ENCODE measurements at places on chromosomes 7 and 10.

- no peak for DNase-seq
Observed at GRCh38 chr10:104403636-104404035, 50.0 kb downstream of the CFAP58 start.

DNA sequence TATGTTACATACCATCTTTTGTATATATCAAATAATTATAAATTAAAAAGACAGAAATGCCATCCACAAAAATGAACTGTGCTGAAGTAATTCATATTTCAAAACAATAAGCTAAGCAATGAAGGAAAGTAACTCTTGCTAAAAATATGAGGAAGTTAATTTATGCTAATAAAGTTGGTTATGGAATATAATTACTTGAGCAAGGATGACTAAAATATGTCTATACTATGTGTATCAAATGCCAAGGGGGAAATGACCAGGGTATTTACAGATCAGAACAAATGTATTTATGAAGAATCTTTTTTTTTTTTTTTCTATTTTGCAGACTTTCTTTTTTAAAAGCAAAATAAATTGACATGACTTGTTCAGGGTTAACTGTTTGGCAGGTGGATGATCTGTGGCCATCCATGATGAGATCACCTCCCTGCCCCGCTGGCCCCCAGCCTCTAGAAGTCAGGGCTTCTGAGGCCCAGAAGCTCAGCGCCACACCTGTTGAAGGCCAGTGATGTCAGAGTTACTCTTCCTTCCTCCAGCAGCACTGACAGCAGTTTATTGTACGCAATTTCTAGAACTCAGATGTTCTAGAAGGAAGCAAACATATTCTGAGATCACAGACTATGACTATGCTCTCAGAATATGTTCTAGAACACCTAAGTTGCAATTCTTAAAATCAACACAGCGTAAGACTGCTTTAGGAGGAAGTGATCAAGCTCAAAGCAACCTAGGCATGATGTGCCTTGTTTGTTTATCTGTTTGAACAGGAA is 196.1 kb upstream of the KLF14 start:
- DNase-seq: no peak

DNA sequence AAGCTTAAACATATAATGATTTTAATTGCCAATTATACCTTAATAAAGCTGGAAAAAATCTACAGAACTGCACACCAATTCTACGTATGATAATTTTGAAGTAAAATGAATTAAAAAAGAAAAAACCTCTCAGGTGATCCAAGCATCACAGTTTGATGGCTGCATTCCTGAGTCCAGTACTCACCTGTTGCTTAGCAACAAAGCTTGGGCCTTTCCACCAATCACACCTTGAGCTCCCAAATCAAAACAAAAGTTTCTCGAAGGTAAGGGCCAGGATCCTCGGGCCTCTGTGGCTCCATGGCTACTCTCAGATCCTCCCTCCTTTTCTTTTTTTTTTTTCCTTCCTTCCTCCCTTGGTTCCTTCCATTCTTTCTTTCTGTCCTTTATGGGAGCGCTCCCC is 137.2 kb upstream of the PCBD1 start:
- DNase-seq: no peak

DNA sequence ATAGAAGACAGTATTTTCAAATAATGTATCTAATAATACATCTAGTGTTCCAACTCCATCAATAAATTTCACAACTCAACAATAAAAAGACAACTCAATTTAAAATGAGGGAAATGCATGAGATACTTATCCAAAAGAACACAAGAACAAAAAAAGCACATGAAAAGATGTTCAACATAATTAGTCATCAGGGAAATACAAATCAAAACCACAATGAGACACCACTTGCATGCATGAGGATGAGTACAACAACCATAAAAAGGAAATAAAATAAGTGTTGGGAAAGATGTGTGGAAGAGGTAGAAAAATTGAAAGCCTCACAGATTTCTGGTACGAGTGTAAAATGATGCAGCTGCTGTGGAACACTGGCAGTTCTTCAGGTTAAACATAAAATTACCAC is 111.6 kb upstream of the PTPRZ1 start:
- DNase-seq: no peak

DNA sequence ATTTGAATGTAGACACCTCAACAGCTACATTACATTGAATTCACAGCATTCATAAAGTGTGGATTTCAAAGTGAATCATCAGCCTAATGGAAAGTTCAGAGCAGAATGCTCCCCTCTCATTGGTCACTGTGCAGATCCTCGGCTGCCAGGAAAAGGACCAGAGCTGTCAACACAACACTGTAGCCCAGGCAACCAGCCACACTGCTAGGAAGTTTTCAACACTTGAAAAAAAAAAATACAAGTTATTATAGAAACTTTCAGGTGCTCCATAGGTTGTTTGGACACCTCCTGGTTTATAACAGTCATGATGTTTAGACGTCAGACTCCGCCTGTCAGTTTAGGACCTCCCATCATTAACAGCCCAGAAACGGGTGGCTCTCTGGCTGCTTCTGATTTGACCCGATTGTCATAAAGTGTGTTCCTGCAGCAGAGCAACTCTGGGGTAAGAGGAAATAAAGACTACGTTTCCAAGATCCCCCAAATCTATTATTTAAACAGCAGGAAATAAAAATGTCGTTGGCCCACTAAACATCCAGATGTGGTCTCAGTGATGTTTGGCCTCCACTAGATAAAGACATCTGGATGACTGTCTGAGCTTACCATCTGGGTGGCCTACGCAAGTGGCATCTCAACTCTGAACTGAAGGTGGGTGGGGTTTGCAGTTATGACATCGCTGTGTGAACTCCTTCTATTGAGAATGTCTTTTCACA is 117.4 kb downstream of the CABCOCO1 start:
- peak; percentile 84 for DNase-seq

DNA sequence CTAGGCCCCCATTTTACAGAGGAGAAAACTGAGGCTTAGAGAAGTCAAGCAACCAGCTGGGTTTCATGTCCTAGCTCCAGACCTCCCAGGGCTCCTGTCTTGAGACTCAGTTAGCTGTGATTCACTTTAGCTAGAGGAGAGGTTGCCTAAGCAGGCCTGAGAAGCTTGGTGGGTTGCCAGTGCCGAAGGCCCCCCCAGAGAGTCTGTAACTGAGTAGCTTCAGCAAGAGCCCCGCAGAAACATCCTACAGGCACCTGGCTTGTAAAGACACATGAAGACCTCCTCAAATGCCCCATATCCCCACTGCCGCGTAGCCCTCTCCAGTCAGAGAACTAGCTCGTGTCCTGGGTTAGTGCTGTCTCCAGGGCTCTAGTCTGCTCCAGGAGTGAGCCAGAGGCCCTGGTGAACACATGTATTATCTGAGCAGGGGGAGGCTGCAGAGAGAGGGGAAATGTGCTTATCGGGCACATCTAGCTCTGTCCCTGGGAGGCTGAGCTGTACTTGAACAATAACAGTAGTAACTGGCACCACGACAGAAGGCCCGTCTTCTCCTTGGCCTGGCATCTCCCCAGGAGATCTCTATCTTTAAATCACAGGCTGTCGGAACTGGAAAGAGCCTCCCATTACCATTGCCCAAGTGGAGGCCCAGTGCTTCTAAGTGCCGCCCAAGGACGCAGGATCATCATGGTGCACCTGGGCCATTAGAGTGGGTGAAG is 28.9 kb downstream of the UNC5B start:
- DNase-seq: peak; percentile 86

GRCh38 chr7:85896531-85896930 is 709.7 kb upstream of the SEMA3D start:
- no peak for DNase-seq

DNA sequence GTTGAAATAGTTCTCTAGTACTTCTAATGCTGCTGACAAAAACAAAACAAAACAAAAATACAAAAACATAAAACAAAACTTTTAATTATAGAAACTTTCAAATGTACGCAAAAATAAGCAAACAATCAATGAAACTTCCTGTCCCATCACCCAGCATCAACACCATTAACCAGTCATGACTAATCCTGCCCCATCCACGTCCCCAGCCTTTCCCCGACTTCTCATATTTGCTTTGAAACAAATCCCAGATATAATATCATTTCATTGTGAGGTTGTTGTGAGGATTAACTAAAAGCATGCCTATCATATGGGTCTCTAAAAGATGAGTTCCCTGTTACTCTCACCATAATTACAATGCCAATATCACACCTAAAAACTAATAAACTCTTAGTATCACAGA is 55.7 kb downstream of the CSTF2T start:
- DNase-seq: no peak

GRCh38 chr10:125827133-125827532 is 3.8 kb downstream of the BCCIP start:
- no peak for DNase-seq

DNA sequence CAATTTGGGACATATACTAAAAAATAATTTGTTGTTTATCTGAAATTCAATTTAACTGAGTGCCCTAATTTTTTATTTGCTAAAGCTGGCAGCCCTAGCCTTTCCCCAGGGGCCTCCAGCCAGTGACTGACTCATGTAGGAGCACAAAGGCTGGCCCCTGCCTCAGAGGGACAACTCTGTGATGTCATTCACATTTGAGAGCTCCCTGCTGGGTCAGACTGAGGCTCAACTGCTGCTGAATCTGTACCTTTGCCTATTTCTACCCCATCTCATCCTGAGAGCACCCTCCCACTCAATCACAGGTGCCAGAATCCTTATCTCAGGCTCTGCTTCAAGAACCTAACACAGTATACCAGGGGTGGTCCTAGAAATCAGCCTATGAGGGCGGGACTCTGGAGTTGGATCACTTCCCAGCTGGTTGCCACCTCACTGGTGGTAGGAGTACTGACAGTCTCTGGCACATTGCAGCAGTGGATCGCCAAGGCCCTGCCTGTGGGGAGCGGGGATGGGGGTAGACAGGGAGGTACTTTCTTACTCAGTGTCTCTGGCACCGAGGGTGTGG is 11.6 kb downstream of the GCK start:
- peak; percentile 60 for DNase-seq

GRCh38 chr10:13184730-13185514 is 23.6 kb downstream of the MCM10 start:
- DNase-seq: no peak

DNA sequence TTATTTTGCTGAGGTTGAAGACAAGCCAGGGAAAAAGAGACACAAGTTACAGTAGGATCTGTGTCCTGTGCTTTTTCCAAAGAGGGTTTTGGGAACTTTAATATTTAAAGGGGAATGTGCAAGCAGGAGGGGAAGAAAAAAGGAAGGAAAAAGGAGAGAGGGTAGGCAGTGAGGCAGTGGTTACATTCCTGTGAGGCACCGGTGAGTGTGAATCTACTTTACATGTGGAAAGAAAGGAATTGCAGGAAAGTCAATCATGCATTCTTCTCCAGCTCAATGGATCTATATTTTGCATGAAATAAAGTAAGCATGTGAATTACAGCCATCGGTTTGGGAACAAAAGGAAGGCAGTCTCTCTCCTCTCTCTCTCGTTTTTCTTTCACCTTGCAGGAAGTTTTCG is 12.6 kb upstream of the DYNC2I1 start:
- no peak for DNase-seq

- DNase-seq: no peak
Observed at GRCh38 chr7:111229916-111230315, 139.0 kb downstream of the LRRN3 start.

- no peak for DNase-seq
Observed at GRCh38 chr10:97481071-97481470, 17.2 kb downstream of the MMS19 start.

- DNase-seq: no peak
Observed at GRCh38 chr7:140213684-140214074, 36.9 kb upstream of the KDM7A start.

- DNase-seq: no peak
Observed at GRCh38 chr10:92131275-92131820, 159.5 kb downstream of the CPEB3 start.

GRCh38 chr7:24574386-24574785 is 1.1 kb downstream of the PALS2 start:
- peak; percentile 33 for DNase-seq

GRCh38 chr10:55485827-55486226 is 684.8 kb upstream of the PCDH15 start:
- no peak for DNase-seq

GRCh38 chr10:131453721-131454634 is 142.5 kb upstream of the TCERG1L start:
- DNase-seq: peak; percentile 14

GRCh38 chr10:11693376-11693775 is 48.8 kb upstream of the ECHDC3 start:
- no peak for DNase-seq

GRCh38 chr10:71664585-71664984 is 55.0 kb downstream of the C10orf105 start:
- no peak for DNase-seq

DNA sequence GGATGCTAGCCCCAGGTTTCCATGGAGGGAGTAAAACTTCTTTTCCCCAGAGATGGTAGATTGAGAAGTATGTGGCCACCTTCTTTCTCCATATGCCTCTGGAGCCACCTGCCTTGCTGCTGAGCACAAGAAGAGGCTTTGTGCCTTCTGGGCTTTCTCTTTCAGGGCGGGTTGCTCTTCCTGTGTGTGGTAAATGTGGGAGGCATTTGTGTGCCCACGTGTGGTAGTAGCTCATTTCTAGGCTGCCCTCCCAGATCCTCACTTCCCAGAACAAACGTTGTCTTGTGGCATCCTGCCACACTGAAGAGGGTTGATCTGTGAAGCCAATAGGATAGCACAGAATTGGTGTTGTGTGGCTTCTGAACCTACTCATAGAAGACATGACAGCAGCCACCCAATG is 342.0 kb upstream of the PODXL start:
- DNase-seq: peak; percentile 60

GRCh38 chr7:99793443-99793842 is 9.5 kb upstream of the CYP3A4 start:
- DNase-seq: no peak

DNA sequence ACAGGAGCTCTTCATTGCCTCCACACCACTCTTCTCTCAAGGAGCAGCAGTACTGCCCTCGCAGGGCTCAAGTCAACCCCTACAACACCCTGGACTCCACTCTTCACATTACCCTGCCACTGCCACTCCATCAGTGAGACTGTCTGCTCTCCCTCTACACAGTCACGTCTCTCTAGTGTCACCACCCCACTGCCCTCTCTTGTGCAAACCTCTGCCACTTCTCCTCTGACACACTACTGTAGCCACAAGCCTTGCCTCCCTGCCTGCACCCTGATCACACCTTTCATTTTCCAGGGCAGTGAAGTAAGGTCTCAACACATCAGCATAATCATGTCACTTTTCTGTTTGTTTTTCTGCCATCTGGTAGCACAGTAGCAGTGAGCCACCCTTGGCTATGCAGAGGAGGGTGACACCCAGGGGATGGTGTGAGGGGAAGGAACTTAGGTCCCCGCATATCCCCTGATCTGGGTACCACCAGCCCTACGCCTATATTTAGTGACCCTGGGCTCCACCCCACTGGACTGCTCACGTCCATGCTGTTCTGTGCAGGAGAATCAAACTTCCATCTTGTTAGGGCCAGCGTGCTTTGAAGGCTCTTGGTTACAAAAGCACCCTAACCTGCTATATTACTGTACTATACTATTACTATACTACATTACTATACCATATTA is 1.6 kb downstream of the C10orf143 start:
- no peak for DNase-seq

DNA sequence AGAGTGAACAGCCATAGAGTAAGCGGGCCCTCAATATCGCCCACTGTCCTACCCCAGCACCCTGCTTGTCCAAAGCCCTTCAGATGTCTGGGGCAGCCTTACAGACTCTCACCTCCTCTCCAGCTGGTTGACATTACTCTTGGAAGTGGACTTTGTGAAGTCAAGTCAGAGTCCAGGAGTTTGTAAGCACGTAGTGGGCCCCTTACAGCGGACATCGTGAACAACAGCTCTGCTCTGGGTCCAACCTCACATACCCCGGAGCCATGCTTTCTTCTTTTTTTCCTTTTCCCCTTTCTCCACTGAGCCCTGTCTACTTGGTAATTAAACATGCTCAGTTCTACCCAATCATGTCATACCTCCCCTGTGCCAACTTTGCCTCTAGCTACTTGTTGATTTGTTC is 17.5 kb downstream of the HNRNPF start:
- DNase-seq: no peak
